Heart left ventricle (tissue), 16 donors: ENCODE measurements at places on chromosomes 12 and 14.
A peak's percentile ranks its signal among the peaks of the same experiment; 100 is the strongest.

- H3K27me3 ChIP-seq: no peaks in the 10 kb centered on the region
- H3K36me3 ChIP-seq: no peaks in the 10 kb centered on the region
- H3K4me3 ChIP-seq: no peak overlapping the region
- H3K4me1 ChIP-seq: no peaks in the 10 kb centered on the region
These were observed 18.2 kb upstream of the MON2 start for GRCh38 chr12:62448436-62448835.

DNA sequence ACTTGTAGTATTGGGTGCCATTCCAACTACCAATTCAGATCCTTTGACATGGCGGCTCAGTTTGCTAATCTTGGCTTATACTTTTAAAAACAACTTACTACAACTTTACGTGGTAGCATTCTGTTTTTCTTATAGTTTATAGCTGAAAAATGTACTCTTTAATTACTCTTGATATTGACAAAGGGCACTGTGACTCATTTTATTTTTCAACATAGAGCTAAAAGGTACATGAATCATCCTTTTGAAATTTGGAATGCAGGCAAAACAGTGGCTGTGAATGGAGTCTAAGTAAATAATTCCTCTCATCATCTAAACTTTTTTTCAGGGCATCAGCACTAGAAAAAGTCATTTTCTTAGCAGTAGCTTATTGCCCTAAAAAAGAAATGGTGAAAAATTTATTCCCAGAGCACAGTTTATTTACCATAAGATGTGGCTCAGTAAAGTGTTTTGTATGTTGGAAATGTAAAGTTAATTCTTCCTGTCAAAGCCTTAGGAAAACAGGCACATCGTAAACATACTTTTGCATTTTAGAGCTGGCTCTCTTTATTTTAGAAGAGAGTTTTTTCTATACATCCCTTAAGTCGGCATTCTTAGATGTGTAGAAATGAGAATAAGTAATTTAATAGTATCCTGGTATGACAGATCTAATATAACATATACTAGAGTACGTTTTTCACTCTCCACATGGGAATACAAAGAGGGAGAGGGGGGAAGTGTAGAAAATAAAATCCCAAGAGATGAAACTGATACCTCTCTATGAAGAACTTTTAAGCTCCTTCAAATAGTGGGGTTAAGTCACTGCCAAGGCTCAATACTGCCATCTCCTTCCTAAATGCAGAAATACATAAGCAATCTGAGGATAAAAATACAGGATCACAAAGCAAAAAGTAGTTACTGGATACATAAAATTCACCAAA, 55.2 kb downstream of the SLC25A21 start:
- H3K27me3 ChIP-seq: no peaks in the 10 kb centered on the region
- DNase-seq: no peak
- H3K4me1 ChIP-seq: no peaks in the 10 kb centered on the region
- H3K36me3 ChIP-seq: no peaks in the 10 kb centered on the region
- no peak overlapping the region for H3K4me3 ChIP-seq
- no peak overlapping the region for H3K27ac ChIP-seq

DNA sequence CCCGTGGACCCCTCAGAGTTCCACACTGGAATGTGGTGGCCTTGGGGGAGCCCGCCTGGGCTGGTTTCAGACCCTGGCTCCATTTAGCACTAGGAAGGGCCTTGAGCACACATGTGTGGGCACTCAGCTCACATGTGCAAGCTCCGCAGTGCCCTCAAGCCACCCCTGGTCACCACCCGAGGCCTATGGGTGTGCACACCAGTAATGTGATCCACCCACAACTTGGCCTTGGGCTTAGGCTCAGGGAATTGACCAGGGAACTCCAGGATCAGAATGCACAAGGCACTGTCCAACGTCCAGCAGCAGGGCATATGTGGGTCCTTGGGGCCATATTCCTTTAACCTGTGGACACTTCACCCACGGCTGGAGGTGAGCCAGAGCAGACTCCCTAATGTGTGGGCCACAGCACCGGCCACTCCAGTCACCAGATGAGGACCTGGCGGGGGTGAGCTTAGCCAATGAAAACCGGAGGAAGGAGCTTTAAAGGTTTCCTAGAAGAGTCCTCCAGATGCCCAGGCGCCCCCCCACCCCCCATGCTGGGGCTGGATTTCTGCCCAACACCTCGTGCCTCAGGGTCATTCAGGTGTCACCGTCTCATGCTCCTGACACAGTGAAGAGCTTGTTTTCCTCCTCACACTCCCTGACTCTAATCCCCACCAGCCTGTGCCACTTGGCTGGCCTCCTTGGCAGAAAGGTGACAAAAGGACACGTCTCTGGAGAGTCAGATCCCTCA, 209.2 kb downstream of the ZFP36L1 start:
- no peak for DNase-seq
- no peak overlapping the region for H3K4me3 ChIP-seq
- H3K27ac ChIP-seq: no peak overlapping the region
- no peaks in the 10 kb centered on the region for H3K27me3 ChIP-seq
- H3K4me1 ChIP-seq: peaks cover 20% of the 10 kb centered on the region

DNA sequence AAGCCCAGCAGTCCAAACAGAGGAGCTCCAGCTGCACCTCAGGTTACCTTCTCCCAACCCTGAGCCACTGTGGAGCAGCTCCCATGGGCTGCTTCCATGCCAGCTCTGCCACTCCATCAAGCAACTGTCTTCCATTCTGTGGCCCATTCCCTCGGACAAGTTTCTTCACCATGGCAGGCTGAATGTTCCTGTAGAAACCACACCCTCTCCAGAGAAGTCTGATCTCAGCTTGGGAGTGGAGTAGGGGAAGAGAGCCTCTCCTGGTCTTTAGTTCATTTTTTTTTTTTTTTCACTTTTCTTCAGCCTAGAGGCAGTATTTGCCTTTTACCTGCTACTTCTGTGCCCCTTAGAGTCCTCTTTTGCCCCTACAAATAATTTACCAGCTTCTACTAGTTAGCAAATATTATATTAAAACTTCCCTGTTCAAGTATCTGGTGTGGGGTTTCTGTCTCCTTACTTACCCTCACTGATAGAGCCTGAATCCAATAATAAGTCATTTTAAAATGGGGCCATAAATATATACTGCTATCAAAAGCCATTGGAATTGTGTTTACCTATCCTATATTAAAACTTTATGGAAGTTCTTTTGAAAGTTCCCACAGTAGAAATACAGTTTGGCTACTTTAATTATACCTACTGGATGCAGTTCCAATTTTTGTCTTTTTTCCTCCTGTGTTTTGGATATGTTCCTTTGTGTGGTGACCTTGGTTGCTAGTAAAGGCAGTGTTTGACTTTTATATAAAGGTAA, 11.7 kb upstream of the SLC17A8 start:
- H3K27ac ChIP-seq: no peak overlapping the region
- no peaks in the 10 kb centered on the region for H3K4me1 ChIP-seq
- H3K27me3 ChIP-seq: no peaks in the 10 kb centered on the region
- no peaks in the 10 kb centered on the region for H3K36me3 ChIP-seq
- DNase-seq: no peak

DNA sequence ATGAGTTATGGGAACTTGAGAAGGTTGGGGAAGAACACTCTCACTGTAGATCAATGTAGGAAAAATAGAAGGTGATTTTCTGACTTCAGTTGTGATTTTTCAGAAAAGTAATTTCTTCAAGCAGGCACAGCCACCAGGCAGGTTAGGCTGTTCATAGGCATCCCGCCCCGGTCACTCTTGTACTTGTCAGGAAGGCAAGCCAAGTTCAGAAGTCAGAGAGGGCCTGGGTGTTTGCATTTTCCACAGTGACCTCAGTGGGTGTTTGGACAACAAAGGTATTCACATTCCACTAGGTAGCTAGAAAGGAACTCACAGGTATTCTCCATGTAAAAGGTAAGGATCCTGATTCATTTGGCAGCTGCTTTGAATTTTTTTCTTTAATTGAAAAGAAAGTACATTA, 3.0 kb upstream of the FAM234B start:
- H3K27ac ChIP-seq: no peak overlapping the region
- no peak for DNase-seq
- no peak overlapping the region for H3K4me3 ChIP-seq
- H3K27me3 ChIP-seq: no peaks in the 10 kb centered on the region
- H3K36me3 ChIP-seq: no peaks in the 10 kb centered on the region

DNA sequence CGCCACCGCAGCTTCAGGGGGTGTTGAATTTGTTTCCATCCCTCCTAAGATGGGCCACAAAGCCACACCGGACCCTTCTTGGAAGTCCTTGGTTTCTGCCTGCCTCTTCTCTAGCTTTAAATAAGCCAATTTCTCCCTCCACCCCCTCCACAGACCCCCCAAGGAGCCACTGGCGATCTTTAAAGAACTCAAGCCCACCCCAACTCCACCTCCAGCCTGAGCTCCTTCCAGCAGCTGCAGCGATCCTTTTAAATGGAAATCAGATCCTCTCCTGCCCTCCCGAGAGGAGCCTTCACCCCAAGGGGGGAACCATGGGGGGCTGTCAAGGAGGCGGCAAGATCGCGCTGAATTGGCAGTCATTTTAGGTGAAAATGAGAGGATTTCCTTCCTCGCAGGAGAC, 133.1 kb downstream of the NCOR2 start:
- H3K4me1 ChIP-seq: peaks cover 16% of the 10 kb centered on the region
- DNase-seq: no peak

DNA sequence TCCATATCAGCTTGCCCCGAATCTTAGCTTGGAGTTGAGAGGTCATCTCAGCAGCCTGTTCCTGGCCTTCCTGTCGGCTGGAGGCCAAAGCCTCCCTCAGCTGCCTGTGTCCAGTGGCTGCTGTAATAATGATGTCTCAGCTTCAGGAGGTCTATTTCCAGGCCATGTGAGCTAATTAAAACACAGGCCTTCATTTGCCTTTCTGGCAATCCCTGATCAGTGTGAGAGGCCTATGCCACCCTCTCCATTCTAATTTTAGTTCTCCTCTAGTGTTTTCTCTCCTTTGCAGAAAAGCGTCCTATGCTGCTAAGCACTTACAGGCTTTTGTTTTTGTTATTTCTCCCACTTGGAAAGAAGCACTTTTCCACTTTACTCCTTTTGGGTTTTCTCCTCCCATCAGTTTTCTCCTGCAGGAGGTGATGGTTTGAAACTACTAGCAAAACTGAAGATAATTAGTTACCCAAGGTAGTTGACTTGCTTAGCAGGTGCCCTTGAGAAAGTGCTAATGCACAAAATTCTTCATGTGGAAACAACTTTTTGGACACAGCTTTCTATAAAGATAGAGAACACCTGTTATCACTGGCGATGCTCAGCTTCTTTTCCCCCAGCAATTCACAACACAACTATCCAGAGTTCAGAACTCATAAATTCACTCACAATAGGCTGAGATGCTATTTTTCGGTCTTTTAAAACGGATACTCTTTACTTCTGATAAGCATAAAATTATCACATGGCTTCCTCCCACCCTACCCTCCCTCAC, 255.3 kb upstream of the GARIN6 start:
- H3K27ac ChIP-seq: no peak overlapping the region
- no peaks in the 10 kb centered on the region for H3K36me3 ChIP-seq
- no peaks in the 10 kb centered on the region for H3K4me1 ChIP-seq
- no peak overlapping the region for H3K4me3 ChIP-seq

DNA sequence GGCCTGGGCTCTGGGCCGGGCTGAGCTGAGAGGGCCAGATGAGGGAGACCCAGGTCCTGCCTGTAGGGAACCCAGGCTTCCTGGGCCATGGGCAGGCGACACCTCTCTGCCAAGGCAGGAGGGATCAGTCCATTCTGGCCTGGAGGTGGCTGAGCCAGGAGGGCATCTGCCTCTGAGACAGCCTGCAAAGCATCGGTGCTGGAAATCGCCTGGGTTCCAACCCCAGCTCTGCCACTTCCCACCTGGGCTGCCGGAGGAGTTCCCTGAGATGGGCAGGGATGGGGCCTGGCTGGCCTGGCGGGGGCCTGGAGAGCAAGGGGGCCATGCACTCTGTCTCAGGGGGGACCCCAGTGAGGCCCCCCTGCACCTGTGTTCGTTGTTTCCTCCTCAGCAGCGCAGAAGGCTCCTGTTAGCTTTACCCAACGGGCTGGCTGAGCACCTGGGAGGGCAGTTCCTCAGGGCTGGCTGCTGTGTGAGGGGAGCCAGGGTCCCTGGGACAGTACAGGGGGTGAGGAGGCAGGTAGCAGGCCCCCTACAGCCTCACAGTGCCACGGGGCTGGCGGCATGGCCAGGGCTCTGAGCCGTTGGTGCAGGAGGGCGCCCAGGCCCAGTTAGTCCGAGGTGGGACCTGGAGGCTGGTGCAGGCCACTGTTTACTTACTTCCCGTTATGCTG, 50.5 kb downstream of the KIF26A start:
- H3K4me1 ChIP-seq: peaks cover 28% of the 10 kb centered on the region
- DNase-seq: no peak
- H3K27ac ChIP-seq: no peak overlapping the region
- no peaks in the 10 kb centered on the region for H3K36me3 ChIP-seq
- no peaks in the 10 kb centered on the region for H3K27me3 ChIP-seq
- H3K4me3 ChIP-seq: no peak overlapping the region

DNA sequence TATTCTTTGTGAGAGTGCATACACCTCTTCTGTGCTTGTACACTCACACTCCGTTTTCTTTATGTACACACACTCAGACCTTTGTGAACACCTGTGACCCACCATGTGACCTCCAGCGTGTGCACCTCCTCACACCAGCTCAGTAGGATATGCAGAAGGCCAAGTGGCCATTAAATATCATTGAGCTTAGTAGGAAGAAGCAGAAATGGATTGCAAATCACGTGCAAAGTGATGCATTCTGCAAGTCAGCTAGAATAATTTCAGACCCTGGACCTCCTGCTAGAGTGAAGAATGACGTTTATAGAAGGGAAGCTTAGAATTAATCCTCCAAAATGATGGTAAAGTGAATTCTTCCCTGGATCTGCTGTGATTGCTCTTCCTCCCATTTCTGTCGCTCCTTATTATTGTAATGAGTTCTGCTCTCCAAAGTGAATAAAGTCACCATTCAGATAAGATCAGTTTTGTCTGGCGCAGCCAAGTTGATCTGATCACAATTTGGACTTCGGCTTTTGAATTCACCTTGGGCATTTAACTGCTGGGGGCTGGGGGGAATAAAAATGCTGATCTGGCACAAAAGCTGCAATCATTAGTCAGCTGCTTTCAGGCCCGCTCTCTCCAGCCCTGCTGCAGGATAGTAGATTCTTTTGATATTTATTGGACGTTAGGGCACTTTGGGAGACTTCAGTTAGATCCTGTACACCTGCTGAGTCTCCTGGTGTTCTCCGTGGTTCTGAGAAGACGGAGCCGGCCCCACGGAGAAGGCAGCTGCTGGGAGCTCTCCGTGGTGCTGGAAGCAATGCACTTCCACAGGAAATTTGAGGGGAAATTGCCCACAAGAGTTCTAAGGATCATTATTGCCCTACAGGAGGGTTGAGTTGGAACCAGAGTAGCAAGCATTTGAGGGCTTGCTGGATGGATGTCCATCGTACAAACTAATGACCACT, 12.4 kb upstream of the NRXN3 start:
- no peak overlapping the region for H3K27ac ChIP-seq
- H3K4me1 ChIP-seq: no peaks in the 10 kb centered on the region
- H3K4me3 ChIP-seq: no peak overlapping the region
- peaks cover 2% of the 10 kb centered on the region for H3K27me3 ChIP-seq

DNA sequence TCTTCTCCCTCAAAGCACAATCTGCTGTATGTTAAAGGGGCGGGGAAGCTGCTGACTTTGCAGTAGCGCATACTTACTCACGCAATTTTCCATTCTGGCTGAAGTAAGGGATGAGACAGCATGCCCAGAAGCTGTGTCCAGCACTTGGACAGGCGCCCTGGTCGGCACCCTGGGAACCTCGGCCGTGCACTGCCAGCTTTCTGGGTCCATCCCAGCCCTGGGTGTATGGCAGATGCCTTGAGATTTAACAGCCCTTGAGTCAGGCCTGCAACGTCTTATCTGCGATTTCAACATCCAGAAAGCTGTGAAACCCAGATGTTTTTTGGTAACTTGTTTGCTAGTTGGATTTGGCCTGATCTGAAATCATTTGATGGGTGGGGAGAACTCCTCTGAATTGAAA, 16.1 kb downstream of the EML1 start:
- peak overlapping the region; percentile 39 for H3K27ac ChIP-seq
- H3K36me3 ChIP-seq: no peaks in the 10 kb centered on the region
- no peaks in the 10 kb centered on the region for H3K27me3 ChIP-seq
- H3K4me1 ChIP-seq: no peaks in the 10 kb centered on the region
- H3K4me3 ChIP-seq: no peak overlapping the region
